ENCODE measurements at places on chromosomes 1 and 21. TPM values are rescaled to one million over a fixed set of nuclear protein-coding genes. Genes with fewer than 3 reads are reported as not detected.

- H3K4me1 ChIP-seq: peaks cover 46% of the 10 kb centered on the region
- peak; percentile 91 for DNase-seq
- H3K27me3 ChIP-seq: no peaks in the 10 kb centered on the region
- H3K4me3 ChIP-seq: peak overlapping the region; percentile 58
These were observed 2.5 kb downstream of the MTHFR start for GRCh38 chr1:11802973-11803885.

The OTUD7B gene
- total RNA-seq: 2.4 TPM

GRCh38 chr1:172255223-172255560 lies 165.3 kb upstream of the C1orf105 start:
- no peak overlapping the region for H3K27ac ChIP-seq
- DNase-seq: no peak
- no peaks in the 10 kb centered on the region for H3K27me3 ChIP-seq
- H3K4me1 ChIP-seq: no peaks in the 10 kb centered on the region
- no peak overlapping the region for H3K4me3 ChIP-seq
- H3K36me3 ChIP-seq: no peaks in the 10 kb centered on the region

DNA sequence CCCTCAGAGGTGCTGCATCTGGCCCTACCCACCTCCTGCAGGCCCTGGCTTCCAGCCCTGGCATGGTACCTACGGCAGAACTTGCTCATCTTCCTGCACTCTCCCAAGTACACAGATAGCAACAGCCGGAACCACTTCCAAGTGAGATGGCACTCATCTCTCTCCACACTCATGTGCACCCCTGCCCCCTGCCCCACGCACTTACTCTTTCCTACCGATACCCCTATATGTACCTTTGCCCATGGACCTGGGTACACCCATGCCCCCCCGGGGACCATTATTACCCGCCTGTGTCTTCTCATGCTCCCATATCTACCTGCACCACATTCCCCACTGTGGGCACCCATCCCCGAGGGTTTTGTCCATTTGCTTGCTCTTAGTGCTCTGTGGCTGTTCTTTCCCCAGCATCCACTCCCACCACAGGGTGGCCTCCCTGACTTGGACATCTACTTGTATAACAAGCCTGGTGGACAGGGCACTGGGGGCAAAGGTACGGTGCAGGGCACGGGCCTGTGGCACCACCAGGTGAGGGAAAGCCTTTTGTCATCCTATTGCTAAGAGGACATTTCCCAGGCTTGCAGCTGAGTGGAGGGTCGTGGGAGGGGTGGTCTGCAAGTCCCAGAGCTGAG lies 14.7 kb downstream of the HYI start:
- H3K36me3 ChIP-seq: 0 out of 2 replicates have a peak, but pooled peaks cover 5% of the 10 kb centered on the region
- no peak overlapping the region for H3K4me3 ChIP-seq
- H3K27me3 ChIP-seq: no peaks in the 10 kb centered on the region
- no peak for DNase-seq
- H3K4me1 ChIP-seq: no peaks in the 10 kb centered on the region

DNA sequence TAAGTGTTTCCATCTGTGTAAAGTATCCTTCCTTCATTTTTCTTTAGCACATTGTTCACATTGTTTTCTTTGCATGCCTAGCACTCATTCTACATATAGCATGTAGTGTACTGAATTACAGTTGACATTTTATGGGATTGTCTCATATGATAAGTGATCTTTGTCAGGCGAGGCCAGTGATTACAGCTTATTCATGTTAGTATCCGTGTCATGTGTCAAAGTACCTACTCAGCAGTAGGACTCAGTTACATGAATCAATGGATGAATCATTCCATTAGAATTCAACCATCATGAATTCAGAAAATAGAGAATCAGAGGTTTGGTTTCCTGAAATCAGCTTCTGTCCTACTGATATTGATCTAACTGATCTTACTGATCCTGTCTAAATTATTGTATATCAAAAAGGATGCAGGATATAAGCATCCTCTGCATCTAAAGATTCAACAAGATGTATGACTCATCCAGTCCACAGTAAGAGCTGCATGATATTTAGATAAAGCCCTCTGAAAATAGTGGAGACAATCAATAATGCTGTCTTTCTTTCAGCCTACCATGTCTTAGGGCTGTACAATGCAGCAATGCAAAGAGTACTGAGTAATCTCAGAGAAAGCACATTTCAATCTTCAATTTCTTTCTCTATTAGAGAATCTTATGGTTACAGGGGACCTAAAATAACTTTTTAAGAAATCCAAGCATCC lies 20.7 kb upstream of the HRNR start:
- H3K4me1 ChIP-seq: no peaks in the 10 kb centered on the region
- no peak overlapping the region for H3K27ac ChIP-seq
- H3K36me3 ChIP-seq: no peaks in the 10 kb centered on the region
- H3K27me3 ChIP-seq: no peaks in the 10 kb centered on the region

DNA sequence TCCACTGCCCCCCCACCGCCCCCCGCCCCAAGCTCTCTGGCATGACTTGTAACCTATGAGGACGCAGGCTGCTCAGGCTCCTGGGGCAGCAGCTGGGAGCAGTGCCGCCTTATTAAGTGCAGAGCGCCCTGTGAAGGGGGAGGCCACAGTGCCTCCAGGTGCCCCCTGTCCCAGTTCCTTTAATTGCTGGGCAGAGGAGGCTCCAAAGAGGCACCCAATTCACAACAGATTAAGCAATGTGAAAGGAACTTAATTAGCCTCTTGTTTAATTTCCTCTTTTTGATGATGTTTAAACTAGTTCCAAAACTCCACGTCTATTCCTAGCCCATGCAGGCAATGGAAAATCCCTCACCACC lies 3.0 kb downstream of the RXFP4 start:
- no peaks in the 10 kb centered on the region for H3K27me3 ChIP-seq
- H3K4me1 ChIP-seq: peaks cover 88% of the 10 kb centered on the region
- H3K36me3 ChIP-seq: peaks cover 24% of the 10 kb centered on the region
- H3K27ac ChIP-seq: peak overlapping the region; percentile 96

- no peak overlapping the region for H3K4me3 ChIP-seq
- H3K27me3 ChIP-seq: no peaks in the 10 kb centered on the region
- DNase-seq: no peak
- peaks cover 16% of the 10 kb centered on the region for H3K36me3 ChIP-seq
These were observed 31.1 kb downstream of the SLAMF6 start for GRCh38 chr1:160491981-160492380.

The PLA2G2C gene
- not detected for total RNA-seq

GRCh38 chr1:158328426-158328825 lies 2.9 kb downstream of the CD1B start:
- no peaks in the 10 kb centered on the region for H3K27me3 ChIP-seq
- no peak overlapping the region for H3K4me3 ChIP-seq
- no peak for DNase-seq
- H3K27ac ChIP-seq: no peak overlapping the region
- H3K36me3 ChIP-seq: no peaks in the 10 kb centered on the region

Data from Karpas-422 (cell line).